ENCODE measurements at places on chromosomes 2 and 18.
A peak's percentile ranks its signal among the peaks of the same experiment; 100 is the strongest.

- DNase-seq = no peak
Measured at GRCh38 chr2:182379241-182379640, 47.6 kb downstream of the PDE1A start.

DNA sequence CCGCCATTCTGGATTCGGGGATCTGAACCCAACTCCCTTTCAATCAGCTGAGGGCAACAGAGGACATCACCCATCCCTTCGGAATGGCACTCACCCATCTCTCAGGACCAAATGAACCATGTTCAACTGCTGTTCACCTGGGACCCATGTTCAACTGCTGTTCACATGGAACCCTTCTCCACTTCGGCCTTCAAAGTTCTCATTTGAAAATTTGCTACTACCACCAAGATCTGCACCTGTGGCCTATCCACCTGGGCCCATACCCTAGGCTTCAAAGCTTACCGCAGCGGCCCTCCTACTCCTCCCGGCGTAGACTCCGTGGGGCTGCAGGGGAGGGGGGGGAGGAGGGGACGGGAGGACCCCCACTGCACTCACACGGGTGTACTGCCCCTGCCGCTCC lies 119.2 kb upstream of the ANKRD30BL start:
- no peak for DNase-seq

GRCh38 chr2:76330865-76331264 lies 620.1 kb upstream of the GCFC2 start:
- DNase-seq = no peak

GRCh38 chr2:190812506-190813294 lies 67.9 kb upstream of the GLS start:
- no peak for DNase-seq

DNA sequence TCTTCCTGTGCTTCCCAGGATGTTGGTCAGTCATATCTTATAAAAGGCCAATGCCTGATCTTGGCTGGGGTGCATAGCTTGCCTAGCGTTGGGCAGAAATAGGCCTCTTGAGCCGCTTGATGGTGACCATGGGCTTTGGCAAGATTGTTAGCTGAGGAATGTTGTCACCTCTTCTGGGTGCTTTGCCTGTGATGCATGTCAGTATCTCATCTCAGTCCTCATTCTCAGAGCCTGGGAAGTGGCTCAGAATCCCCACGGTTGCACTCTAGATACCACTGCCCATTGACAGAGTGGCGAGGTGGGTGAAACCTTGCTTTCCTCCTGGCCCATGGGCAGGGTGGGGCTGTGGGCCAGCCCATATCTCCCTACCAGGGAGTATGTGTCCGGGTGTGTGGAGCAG lies 79.2 kb upstream of the MGAT5 start:
- no peak for DNase-seq

- peak; percentile 29 for DNase-seq
Measured at GRCh38 chr2:42492691-42493467, 903 bp downstream of the KCNG3 start.

- DNase-seq = no peak
Measured at GRCh38 chr2:37820471-37820986, 104.6 kb upstream of the RMDN2 start.

DNA sequence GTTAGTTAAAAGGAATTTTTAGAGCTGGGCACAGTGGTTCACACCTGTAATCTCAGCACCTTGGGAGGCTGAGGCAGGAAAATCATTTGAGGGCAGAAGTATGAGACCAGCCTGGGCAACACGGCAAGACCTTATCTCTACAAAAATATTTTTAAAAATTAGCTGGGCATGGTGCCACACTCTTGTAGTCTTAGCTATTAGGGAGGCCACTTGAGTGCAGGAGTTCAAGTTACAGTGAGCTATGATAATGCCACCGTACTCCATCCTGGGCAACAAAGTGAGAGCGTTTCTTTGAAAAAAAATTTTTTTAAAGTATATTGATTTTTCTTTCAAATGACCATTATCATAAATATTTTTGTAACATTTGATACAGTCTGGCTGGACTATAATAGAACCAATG lies 93.6 kb upstream of the FAM117B start:
- DNase-seq = no peak

GRCh38 chr2:175318542-175318941 lies 137.0 kb upstream of the ATP5MC3 start:
- no peak for DNase-seq

GRCh38 chr2:64865073-64865830 lies 123.9 kb upstream of the SLC1A4 start:
- DNase-seq = peak; percentile 88

- peak; percentile 3 for DNase-seq
Measured at GRCh38 chr2:27954771-27955383, 64.3 kb downstream of the BABAM2 start.

DNA sequence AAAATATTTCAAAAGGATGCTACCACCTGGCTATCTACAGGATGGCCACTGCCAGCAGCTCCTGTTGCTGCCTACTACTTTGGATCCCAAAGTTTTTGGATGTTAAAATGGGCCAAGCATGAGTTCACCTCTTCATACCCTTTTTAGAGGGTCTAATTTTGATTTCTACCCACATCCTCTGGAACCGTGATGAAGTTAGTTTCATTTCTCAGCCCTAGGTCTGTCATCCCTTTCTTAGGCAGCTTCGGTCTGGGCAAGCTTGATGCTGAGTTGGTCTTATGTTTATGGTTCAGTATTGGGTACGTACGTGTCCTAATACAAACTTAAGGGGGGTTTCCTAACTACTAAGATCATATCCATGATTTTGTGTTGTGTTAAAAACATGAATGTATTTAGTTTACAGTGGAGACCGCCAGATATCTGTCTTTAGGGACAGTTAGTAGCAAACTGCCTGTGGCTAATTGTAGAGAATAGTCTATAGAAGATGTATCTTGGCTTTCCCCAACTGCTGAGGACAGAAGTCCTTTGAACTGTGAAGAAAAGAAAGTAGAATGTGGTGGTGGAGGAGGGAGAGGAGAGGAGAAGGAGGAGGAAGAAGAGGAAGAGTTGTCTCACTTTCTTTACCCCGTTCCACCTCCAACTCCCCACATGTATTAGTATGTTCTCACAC lies 184.9 kb downstream of the UBE2E3 start:
- DNase-seq = peak; percentile 20

DNA sequence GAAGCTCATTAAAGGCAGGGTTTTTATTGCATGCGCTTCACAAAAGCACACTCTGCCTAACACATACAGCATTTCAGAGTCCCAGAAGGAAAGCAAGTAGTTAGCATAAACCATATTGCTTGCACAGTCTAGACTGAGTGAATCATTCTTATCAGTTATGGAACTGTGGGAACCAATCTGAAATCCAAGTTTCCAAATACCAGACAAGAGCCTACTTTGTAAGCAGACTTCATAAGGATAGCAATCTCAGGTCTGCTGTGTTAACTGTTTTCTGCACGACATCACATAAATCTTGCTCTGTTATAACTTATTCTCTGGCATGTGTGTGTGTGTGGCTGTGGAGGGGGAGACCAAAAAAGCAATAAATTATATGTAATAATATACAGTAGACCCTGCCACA lies 608.1 kb upstream of the REG3G start:
- DNase-seq = no peak

DNA sequence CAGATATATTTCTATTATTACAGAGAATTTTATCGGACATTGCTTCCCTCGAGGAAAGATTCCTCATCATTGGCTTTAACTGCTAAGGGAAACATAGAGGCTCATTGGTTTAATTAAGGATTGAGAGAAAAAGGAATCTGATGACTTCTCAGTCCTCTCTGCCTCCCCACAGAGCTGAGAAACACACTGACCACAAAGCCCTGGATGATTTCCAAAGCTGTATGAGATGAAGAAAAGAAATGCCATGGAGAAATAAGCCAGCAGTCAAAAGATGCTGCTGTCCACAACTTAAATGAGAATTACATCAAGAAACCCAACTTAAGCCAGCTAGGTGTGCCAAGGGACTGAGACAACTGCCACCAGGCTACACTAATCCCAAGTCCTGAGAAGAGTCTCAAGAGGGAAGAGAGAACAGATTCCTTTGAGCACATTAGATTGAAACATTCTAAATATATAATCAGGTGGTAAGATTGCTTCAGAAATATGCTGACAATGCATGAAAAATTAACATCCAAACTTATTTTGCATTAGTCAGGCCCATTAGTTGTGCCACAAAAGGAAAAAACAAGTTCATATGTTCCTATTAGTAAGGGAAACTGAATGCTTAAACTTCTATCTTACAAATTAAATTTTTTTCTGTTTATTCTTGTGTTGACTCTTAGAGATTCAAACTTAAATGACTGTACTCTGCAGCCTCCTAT lies 308.1 kb upstream of the CYRIA start:
- no peak for DNase-seq

GRCh38 chr18:67411116-67411515 lies 105.4 kb downstream of the DSEL start:
- no peak for DNase-seq

DNA sequence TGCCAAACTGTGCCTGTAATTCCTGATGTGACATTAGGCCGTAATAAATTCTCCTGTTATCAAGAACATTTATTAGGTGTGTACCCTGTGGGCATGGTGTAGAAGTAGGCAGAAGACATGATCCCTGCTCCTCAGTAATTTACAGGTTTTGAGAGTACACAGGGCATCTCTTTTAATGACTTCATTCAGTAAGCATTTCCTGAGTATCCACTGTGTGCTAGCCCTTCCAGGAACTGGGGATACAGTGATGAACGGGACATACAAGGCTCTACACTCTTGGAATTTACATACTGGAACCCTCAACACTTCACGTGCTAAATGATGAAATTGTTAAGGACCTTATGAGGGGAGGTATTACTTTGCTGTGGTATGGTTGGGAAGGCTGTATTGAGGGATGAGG lies 30.2 kb downstream of the DIS3L2 start:
- DNase-seq = no peak

- DNase-seq = no peak
Measured at GRCh38 chr2:144796164-144796563, 276.2 kb upstream of the ZEB2 start.

- no peak for DNase-seq
Measured at GRCh38 chr2:60678551-60678950, 77.5 kb upstream of the PAPOLG start.

DNA sequence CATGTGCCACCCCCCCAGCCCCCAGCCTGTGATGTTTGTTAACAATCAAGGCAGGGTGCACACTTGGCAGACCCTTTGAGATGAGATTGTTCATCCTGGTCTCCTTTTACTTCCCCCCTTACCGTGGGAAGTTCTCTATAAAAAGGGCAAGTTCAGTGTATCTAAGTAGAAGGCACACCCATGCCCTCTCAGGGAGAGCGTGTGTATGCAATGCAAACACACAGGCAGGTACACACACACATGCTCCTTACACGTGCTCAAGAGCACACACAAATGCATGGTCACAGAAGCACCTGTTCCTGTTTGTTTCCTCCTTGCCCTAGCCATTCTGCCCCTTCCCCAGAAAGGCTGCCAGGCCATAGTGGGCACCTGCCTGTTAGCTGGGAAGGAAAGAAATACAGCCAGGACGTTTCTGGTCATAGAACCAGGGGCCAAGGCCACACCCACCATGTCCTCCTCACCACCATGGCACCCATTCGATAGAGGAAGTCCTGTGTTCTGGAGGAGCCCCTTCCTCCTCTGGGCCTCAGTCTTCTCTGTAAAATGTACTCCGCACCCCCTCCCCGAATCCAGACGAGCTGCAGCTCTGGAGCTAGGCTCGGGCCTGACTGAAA lies 3.1 kb downstream of the ATOH8 start:
- DNase-seq = no peak

- no peak for DNase-seq
Measured at GRCh38 chr2:167381349-167381748, 493.1 kb downstream of the XIRP2 start.

GRCh38 chr2:161994761-161995520 lies 79.1 kb downstream of the DPP4 start:
- no peak for DNase-seq

DNA sequence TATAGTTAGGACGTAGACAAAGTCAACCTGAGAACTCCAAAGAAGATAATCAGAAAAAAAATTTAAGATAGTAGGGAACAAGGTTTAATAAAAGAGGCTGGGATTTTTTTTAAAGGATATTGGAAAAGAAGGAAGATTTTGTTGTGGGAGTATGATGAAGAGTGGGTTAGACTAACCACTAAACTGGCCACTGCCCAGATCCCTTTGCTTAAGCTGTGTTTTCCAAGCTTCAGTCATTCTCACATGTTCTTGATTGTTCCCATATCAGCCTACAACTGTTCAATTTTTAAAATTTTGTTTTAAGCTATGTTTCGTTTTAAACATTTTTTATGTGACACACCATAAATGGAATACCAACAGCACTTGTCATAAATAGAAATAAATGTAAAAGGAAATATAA lies 284.5 kb upstream of the MMADHC start:
- no peak for DNase-seq

DNA sequence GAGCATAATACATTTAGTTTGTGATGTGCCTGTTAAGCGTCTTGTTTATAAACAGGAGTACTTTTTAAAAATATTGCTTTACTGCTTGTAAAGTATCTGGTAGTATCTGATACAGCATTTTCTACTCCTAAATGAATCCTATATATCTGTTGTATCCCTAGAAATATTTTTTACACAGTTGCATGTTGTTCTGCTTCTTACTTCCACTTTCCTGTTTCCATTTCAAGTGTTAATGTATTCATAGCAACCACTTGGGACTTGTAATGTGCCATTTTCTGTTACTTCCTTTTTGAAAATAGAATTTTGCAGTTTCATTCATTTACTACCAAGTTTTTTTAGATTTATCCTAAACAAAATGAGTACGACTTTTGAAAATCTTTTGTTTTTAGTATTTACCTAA lies 24.9 kb downstream of the CCNT2 start:
- peak; percentile 41 for DNase-seq

GRCh38 chr2:21367421-21367820 lies 243.7 kb downstream of the TDRD15 start:
- DNase-seq = no peak

DNA sequence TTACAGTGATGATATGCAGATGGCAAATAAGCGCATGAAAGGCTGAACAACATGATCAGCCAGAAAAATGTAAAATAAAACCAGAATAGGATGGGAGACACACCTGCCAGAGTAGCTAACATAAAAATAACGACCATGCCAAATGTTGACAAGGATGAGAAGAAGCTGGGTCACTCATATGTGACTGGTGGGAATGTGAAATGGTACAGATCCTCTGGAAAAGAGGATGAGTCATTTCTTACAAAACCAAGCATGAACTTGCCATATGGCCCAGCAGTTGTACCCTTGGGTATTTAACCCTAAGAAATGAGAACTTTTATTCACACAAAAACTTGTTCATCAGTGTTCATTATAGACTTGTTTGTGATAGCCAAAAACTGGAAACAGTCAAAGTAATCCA lies 143.8 kb downstream of the SH3BP4 start:
- DNase-seq = no peak

DNA sequence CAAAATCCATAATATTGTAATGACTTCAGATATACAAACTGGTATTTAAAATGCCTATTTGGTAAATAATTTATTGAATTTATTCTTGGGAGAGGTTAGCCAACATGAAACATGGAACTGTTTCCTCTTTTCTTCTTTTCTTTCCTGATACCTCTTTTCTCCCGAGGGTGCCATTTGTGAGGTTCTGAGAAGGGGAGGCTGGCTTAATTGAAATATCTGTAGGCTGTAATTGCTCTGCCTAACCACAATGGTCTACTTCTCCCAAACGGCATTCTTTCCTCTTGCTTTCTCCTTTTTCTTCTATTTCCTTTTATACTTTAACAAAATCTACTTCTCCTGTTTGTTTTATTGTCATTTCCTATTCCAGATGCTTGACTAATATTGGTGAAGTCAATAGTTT lies 114.9 kb downstream of the TCF4 start:
- DNase-seq = no peak

Data from germinal center (tissue), 1 donor.